Activated CD4-positive, alpha-beta T cell treated with anti-CD3 and anti-CD28 coated beads, Interleukin-2, amount 10 ng/mL, durations not matched to agents 7 days and 5 days (primary cell): ENCODE measurements at places on chromosomes 1 and 21.

DNA sequence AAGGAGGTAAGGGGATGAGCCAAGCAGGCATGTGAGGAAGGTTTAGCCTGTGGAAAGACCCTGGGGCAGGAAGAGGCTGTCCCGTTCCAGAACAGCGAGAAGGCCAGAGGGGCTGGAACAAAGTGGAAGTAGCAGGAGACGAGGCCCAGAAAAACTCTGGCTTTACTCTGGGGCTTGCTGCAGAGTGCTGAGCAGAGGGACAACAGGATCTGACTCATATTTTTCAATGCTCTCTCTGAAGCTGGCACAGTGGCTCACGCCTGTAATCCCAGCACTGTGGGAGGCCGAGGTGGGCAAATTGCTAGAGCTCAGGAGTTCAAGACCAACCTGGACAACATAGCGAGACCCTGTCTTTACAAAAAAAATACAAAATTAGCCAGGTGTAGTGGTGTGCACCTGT is 52.4 kb upstream of the PAX7 start:
- no peak for DNase-seq

DNA sequence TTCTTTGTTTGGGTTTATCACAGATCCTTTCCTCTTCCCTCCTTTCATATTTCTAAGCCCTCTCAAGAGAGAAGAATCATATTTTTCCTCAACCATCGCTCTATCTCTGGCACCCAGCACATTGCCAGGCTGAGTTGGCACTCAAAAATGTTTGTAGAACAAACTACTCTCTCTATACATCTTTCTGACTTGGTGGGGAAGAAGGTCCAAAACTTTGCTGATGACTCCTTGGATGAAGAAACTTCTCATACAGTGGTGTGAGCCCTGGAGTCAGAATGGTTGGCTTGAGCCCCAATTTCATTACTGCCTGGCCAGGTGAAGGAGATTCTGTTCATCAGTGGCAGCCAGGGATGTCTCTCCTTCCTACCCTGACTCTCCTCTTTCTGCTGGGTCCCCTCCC is 11.9 kb downstream of the ALX3 start:
- no peak for DNase-seq

DNA sequence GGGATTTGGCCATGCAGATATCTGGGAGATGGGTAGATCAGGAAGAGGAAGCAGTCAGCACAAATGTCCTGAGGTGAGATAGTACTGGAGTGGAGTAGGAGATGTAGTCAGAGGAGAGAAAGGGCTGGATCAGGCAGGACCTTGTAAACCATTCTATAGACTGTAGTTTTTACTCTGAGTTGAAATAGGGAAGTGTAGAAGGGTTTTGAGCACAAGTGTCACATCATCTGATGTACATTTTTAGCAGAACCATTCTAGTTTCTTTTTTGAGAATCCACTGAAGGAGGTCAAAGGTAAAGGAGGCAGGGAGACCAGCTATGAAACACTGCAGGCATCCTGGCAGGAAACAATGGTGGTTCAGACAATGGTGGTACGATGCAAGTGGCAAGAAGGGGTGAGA is 194.6 kb upstream of the RRP15 start:
- DNase-seq: no peak

DNA sequence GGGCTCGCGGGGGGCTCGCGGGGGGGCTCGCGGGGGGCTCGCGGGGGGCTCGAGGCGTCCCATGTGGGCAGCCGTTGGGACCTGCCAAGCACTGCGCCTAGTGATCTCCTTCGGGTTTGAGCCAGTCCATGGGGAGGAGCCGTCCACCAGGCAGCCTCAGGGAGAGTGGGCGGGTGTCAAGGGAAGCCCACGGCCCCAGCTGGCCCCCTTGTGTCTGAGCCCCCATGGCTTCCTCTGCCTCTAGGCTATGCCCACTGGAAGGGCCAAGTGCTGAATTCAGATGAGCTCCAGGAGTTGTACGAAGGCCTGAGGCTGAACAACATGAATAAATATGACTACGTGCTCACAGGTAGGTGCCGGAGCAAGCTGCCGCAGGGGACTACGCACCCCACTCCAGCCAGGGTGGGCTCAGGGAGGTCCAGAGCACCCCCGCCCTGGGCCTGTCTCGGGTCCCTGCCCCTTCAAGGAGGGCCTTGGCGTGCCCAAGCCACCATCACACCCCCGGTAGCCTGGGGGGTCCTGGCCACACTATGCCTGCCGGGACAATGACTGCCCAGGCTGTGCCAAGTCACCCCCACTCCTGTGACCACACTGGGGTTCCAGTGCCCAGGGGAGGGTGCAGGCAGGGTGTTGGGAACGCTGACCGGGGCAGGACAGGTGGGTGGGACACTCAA is 22.6 kb downstream of the PDXK start:
- no peak for DNase-seq

DNA sequence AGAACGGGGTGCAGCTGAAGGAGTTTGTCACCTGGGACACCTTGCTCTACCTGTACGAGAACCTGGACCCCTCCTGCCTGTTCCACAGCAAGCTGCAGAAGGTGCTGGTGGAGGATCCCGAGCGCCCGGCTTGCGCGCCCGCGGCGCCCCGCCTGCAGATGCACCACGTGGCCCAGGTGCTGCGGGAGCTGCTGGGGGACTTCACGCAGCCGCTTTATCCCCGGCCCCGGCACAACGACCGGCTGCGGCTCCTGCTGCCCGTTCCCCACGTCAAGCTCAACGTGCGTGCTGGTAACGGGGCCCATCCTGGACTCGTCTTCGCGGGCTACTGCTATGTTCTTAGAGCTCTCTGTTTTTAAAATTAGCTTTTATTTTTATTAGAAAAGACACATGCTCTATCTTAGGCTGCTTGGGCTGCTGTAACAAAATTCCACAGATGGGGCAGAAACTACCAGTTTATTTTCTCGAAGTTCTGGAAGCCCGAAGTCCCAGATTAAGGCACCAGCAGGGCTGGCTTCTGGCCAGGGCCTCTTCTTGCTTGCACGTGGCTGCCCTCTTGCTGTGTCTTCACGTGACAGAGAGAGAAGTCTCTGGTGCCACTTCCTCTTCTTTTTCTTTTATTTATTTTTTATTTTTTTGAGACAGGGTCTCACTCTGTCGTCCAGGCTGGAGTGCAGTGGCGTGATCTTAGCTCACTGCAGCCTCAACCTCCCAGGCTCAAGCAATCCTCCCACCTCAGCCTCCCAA is 38.1 kb downstream of the TRPM2 start:
- no peak for DNase-seq
